ENCODE measurements at places on chromosomes 16 and 17.

DNA sequence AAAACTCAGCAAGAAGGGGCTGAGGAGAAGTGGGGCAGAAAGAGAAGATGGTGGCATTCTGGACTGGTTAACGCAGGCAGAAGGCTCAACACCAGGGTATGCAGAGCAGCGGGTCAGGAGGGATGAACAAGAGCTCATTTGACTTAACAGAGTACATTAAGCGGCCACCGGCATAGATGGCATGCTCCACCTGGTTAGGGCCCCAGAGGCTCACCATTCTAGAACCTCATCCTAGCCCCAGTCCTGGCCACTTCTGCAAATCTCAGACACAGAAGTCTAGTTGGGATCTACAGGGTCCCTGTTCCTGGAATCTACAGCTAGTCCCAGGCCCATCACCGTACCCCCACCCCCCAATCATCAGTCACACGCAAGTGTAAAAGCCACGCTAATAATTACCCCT is 1.7 kb upstream of the MYO1C start:
- DNase-seq: no peak

DNA sequence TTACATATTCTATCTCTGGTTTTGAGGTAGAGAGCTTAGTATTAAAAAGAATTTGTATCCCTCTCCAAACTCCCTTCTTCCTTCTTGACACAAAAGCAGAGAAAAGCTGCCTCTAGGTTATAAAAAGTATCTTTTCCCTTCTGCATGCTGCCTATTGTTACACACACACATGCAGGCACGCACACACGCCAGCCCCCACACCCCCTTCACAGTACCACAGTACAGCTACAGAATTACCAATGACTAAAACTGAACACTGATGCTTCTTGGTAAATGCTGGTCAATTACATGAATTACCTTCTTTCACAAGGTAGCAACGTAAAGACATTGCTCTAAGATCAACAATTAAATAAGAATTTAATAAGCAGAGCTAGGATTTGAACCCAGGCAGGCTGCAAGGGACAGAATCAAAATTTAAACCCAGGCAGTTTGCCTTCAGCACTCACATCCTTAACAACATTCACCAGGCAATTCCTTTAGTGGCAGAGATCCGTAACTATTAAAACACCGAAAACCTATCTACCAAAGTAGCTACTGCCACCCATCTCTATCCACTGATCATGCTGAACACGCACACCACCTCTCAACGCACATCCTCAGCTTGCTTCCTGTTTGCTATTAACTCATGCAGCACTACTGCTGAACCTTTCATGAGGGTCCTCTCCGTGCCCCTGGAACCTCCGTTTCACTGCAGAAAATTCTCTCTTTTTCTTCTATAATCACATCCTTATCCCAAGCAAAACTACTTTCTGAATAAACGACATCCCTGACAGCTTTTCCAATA is 37.8 kb downstream of the YWHAE start:
- peak; percentile 12 for DNase-seq

GRCh38 chr16:17432901-17433576 is 37.7 kb downstream of the XYLT1 start:
- no peak for DNase-seq

DNA sequence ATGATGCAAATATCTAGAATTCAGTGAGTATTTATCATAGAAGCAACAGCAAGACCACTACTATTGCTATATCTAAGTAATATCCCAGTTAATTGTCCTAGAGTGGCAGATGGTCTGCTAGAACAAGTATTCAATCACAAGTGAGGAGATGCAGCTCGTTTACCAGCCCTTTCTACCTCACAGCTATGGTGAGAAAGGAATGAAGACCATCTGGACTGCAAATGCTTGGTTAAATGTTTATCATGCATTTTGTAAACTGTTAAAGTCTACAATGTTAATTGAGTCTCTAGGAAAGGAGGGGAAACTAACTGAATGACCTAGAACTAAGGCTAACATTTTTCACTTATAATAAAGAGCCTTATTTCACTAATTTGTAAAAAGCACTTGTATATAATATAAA is 52.5 kb downstream of the CNOT1 start:
- DNase-seq: no peak

DNA sequence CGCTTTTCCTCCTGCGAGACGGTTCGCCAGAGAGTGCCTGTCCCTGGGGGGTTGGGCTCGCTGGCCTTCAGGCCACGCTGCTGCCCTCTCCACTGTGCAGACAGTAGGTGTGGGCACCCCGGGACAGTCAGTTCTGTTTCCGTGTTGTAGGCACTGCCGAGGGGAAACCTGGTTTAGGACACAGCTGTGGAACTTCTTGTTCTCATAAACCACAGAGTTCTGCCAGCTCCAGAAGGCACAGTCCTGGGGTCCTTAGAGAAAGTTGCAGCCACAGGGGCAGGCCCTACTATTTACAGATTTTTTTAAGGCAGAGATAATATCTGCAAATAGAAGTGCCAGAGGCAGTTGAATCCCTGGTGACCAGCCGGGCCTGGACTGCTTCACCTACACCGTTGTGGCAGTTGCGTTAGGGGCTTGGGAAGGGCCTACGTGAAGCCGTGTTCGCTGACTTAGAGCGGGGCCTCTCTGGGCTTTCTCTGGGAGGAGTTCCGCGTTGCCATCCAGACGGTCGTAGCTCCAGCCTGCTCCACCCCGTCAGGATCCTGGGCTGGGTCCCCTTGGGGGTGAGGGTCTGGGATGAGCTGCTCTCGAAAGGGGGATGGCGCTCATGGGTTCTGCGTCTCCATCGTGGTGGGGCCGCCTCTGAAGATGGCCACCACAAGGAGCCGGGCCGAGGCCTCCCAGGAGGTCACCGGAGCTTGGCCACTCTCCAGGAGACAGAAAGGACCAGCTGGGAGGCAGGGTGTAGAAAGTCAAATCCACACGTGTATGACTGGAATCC is 126.3 kb downstream of the BANP start:
- DNase-seq: no peak
